Hematopoietic multipotent progenitor cell treated with erythropoietin and hydrocortisone succinate and interleukin-3 and kit ligand, for 6 days (in vitro differentiated cells): ENCODE measurements at places on chromosomes 2 and 18.

GRCh38 chr2:199985625-199986207 lies 30.3 kb downstream of the MAIP1 start:
- DNase-seq = peak; percentile 86

GRCh38 chr2:38829971-38830370 lies 45.8 kb downstream of the DHX57 start:
- no peak for DNase-seq

- DNase-seq = peak; percentile 35
These were observed 301.3 kb upstream of the RBMS1 start for GRCh38 chr2:160794926-160795325.

DNA sequence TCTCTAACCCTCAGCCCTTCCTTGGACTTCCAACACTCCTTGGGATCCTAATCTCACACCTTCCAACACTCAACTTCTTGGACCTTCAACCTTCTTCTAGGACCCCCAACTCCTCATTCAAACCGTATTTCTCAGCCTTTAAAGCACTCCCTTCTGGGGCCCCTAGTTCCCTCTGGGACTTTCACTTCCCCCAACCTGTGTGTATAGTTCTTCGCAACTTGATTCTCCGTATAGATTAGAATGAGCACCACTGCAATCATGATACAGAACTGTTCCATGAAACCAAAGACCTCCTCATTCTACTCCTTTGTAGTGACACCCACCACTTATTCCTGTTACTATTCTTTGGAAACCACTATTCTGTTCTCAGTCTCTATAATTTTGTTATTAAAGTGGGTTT lies 62.0 kb upstream of the NFU1 start:
- no peak for DNase-seq

- DNase-seq = no peak
These were observed 87.3 kb downstream of the MARCO start for GRCh38 chr2:119029297-119029696.

- DNase-seq = no peak
These were observed 175.4 kb downstream of the ZNF521 start for GRCh38 chr18:25176518-25177042.
